ENCODE measurements at places on chromosomes 5 and 9.

- no peak for ATAC-seq
These were observed 107.5 kb downstream of the RGS3 start for GRCh38 chr9:113570749-113571711.

GRCh38 chr5:101717721-101718120 is 578.4 kb downstream of the SLCO4C1 start:
- ATAC-seq, result no peak

DNA sequence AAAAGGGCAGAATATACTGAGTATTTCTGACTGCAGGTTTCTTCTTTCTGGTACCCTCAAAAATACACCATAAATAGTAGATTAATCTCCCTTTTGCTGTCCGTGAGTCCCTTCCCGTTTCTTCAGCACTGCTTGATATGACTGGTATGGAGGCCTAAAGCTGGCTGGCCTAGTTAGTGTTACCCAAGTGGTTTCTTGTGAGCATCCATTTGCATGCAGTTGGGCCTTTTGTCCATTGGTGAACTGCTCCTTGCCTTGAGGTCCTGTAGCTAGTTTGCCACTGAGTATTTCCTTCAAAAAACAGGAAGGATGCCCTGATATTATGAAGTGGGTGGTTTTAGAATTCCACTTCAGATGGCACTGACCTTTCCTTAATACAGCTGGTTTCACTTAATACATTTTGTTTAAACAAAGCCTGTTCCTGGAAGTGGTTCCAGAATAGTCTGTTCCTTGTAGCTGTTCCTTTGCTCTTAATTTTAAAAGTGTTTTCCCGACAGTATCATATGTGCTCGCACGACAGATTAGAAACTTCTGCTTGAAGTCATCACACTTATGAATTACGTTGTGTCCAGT is 40.0 kb upstream of the ABL1 start:
- peak; percentile 61 for ATAC-seq

DNA sequence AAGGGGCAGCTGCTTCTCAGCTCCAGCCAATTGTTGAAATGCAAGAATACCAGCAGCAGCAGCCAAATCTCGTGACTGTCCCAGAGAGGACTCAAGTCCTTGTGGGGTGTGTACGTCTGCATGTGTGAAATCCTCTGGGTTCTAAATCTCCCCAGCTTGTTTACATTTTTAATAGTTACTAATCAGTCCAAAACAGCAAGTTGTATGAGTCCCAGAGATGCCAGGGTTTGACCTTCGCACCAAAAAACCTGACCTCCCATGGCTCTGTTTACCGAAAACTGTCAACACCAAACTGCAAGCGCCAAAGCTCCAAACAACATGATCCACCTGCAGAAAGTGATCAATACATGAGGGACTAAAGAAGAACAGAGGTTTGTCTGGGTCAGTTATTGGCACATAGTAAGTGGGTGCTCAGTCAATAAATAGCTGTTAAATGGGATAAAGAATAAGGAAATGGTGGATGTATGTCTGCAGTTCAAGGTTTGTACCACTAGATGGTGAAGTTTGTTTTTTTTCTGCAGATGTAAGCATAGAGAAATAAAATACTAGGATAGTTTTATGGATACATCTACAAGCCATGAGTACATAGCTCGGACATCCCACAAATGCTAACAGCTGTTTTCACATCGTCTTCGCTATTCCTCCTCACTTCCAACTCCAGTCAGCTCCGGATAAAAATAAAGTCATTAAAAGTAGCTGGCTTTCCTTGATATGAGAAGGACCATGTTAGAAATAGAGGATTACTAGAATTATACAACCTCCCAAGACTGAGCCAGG is 85.3 kb upstream of the ADRB2 start:
- peak; percentile 83 for ATAC-seq

DNA sequence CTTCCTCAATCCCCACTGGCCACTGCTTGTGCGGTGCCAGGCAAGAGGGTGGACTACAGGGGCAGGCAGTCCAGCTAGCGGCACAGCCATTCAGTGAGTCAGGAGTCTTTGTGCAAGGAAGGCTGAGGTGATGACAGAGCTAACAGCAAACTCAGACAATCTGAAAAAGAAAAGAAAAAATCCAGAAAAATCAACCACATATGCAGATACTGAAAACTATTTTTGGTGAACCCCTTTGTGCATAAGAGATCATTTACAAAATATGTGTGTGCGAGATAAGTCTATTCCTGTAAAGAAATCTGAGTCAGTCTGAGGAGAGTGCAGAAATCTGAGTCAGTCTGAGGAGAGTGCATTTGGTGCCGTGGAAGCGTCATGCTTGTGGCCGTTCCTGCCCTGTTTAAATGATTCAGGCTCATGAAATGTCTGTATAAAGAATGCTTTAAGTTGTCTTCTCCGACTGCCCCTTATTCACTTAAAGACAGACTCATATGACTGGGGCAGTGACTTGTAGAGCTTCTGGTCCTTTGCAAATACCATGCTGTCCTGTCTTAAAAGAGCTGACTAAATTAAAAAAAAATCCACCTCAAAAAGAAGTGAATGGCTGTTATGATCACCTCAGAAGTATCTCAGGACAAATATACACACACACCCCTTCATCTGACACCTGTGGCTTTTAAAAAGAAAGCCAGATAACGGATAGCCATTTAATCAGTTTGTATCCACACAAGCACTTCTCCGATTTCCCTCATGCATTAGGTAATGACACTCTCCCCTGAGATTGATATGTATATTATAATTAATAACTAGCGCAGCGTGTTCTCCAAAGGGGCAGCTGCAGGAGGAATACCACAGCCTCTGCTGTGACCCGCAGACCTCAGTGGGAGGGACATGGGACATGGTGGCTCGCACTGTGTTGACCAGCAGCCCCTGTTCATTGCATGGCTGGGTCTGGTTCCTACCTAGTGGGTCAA is 47.3 kb downstream of the TRIO start:
- peak; percentile 91 for ATAC-seq

DNA sequence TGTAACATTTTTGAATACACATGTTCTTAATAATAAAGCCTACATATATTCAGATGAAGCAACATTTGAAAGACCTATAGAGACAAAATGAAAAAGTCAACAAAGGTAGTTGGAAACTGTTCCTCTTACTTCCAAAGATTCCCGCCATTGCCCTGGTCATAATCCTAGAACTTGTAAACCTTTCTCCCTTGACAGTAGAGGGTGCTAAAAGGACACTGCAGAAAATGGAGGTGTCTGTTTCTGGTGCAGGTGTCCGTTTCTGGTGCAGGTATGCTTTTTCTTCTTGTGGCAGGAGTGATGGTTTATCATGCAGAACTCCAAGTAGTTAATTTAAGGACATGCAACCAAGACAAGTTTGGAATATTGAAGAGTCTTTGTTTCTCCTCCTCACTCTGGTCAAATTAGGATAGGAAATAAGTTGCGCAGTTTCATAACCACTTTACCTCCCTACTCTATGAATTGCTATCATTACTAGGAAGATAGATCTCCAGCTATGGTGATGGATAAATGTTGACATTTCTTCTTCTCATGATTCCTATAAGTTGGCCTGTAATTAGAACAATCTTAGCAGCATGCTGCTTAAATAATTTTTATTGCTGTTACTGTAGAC is 56.0 kb upstream of the FAM174A start:
- ATAC-seq, result peak; percentile 70

DNA sequence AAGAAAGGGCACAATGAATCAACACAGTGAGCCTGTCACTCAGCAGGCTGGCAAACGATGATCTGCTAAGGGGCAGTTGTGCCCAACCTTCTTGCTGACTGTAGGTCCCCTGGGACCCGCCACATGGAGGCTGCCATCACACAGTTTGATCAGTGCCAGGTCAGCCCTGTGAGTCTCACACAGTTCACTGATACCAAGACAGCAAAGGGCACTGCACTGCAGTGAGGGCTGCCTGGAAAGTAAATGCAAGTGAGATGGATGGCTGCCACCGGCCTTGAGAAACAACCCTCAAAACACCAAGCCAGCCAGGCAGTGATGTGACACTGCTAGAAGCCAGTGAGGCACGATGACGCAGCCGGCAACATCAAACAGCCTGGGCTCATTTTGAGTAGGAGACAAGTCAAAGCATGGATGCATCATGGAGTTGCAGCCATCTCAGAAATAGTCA is 30.3 kb downstream of the FOXD1 start:
- peak; percentile 52 for ATAC-seq

- peak; percentile 80 for ATAC-seq
These were observed 20.2 kb downstream of the SLC22A5 start for GRCh38 chr5:132389585-132390286.

- ATAC-seq, result no peak
These were observed 4.1 kb downstream of the NACC2 start for GRCh38 chr9:136090768-136091581.

DNA sequence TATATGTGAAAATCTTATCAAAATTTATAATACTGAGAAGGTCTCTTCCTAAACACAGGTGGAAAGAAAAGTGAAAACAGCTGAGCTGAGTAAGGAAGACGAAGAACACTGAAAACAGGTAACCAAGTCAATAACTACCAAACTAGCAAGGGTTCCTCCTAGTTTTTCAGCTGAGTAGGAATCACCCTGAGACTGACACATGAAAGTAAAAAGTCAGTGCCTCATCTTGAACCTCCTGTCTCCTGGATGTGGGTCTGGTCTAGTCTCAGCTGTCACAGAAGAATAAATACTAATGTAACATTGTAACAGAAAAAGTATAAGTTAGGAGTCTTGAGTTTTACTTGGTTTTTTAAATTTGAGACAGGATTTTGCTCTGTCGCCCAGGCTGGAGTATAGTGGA is 121.0 kb downstream of the MEF2C start:
- ATAC-seq, result no peak

GRCh38 chr5:35198075-35198474 is 32.2 kb downstream of the PRLR start:
- peak; percentile 77 for ATAC-seq

GRCh38 chr5:126023994-126024441 is 399.2 kb upstream of the GRAMD2B start:
- no peak for ATAC-seq

- ATAC-seq, result peak; percentile 17
These were observed 1.2 kb upstream of the PAPPA start for GRCh38 chr9:116152390-116152789.

DNA sequence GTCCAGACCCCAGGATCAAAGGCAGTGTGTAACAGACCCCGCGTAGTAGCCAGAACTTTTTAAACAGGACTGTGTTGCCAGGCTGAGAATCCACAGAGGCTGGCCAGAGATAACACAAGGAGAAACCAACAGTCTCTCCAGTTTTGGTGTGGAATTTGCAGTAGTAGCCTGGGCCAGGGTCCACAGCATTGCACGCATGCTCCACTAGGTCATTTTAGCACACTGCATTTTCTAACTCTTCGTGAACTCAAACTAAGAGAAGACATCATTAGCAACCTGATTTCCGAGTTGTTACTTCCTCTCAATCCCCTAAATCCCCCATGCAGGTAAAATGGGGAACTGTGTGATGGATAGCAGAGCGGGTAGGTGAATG is 119.6 kb downstream of the BOD1 start:
- ATAC-seq, result no peak

DNA sequence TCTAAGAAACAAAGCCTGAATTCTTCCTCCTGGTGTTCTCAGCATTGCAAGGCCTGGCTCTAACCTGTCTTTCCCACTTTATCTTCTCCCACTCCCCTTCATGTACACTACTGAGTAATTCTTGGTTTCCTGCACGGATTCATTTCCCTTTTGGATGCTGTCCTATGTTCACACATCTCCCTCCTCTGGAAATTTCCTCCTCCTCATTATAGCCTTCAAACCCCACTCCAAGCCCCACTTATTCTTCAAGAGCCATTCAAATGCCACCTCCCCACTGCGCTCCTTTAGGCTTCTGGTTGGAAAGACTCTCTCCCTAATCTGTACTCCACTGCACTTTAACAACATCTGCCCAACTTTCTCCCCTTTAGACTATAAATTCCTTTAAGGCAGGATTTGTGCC is 28.2 kb upstream of the C5orf63 start:
- ATAC-seq, result no peak

GRCh38 chr5:38764937-38765391 is 80.8 kb upstream of the OSMR start:
- ATAC-seq, result peak; percentile 74

GRCh38 chr5:136020001-136020382 is 8.8 kb upstream of the TGFBI start:
- no peak for ATAC-seq

DNA sequence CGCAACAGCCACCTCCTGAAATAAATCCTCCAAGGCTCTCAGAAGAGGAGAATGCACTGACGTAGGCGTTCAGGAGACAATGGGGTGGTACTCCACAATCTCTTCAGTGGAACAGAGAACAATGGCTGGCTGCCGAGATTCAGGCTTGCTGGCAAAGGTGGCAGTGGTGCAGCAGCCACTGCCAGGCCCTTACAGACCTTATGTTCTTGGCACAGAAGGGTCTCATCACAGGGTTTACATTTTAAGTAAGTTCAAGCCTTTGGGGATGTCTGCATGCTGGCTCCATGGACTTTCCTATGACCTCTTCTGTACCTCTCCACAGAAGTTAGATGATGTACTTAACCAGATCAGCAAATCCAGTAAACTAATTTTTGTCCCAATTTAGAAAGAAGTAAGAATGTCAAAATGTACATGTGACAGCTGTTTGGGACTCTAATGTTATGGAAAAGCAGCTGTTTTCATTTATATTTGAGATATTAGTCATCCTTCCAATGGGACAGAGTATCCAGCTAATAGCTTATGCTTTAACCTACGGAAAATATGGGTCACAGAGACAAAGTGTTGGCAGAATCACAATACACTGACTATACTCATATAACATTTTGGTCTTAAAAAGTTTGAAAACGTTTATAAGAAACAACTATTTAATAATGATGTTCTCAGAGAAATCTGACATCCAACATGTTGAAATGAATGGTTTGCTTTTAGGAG is 180.9 kb downstream of the MAPKAP1 start:
- peak; percentile 42 for ATAC-seq

GRCh38 chr5:155530046-155530445 is 516.5 kb downstream of the KIF4B start:
- no peak for ATAC-seq

DNA sequence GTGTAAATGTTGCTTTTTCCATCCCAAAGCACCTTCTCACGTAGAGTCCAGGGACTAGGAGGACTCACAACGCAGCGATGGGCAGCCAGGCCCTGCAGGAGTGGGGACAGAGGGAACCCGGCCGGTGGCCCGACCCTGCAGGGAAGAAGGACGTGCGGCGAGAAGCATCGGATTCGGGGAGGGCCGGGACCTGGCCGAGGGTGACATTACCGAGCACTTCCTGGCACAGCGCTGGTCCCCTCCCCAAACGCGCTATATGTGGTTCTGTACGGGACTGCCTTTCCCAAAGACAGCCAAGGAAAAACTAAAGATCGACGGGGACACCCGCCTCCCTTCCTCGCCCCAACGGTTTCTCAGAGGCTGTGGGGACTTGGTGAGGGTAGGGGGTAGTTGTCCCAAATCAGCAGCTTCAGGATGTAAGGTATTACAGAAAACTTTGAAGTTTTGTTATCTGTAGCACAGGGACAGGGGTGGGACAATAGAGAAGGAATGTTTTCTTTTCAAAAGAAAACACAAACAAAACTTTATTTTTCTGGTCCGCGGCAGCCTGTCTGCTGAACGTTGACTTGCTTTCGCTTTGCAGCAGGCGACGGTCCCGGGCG is 887 bp upstream of the MAP3K1 start:
- ATAC-seq, result peak; percentile 10

GRCh38 chr9:84827216-84827765 is 157.8 kb downstream of the NTRK2 start:
- no peak for ATAC-seq

All from SK-N-SH treated with all-trans-retinoic acid at 6 μM for 48 hours (cell line).